Stimulated activated CD4-positive, alpha-beta T cell treated with anti-CD3 and anti-CD28 coated beads, Interleukin-1b, Interleukin-23, amount 100 ng/mL, for 1 hour (primary cell): ENCODE measurements at places on chromosomes 5 and 9.

DNA sequence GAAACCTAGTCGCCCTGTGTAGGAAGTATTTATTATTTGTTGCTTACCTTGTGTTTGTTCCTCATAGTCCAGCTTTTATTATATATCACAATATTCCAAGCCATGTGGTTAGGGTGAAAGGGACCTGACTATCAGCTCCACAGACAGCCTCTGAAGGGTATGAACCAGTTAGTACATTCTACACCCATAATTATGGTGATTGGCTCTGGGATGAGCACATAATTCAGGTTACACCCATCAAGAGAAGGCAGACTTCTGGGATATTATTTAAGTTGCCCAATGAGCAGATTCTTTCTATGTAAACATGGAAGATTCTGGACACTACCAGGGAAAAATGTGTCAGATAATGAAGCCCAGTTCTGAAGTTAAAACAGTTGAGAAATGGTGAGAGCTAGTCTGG lies 168.0 kb downstream of the KIF4B start:
- no peak for DNase-seq

- DNase-seq: no peak
Measured at GRCh38 chr9:121399883-121400607, 30.0 kb upstream of the STOM start.

- no peak for DNase-seq
Measured at GRCh38 chr5:176418251-176418650, 1.9 kb upstream of the CLTB start.

DNA sequence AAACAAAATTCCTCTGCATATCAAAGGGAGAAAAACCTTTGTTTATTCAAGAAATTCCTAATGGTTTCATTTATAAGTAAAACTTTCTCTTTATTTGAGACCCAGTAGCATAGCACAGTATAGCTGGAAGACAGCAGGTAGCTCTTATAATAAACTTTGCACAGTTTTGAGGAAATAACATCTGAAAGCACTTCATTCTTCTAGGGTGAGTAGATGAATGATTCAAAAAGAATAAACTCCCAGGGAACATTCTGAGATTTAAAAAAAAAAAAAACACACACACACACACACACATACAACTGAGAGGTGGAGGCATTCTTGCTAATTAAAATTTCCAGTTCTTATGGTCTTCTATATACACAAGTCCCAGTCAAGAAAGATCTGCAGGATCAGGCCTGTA lies 197.3 kb downstream of the BNC2 start:
- no peak for DNase-seq

DNA sequence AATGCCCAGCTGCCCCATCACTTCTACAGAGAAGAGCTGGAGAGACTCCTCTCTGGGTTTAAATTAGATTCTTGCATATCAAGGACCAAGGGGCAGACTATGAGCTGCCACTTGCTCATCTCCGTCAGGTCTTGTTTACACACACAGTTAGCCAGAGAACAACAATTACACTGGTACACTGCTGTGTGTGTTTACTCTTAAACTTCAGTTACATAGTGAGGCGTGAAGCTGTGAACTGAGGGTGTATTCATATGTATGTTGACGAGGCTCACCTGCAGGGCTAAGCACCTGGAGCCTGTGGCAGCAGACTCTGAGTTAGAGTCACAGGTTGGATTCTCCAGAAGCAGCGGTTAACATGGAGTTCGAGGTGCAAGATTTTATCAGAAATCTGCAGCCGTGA lies 155.4 kb upstream of the ANKH start:
- DNase-seq: no peak

GRCh38 chr5:139399501-139400121 lies 4.3 kb downstream of the SPATA24 start:
- DNase-seq: no peak
